ENCODE measurements at places on chromosomes 13 and 19.

GRCh38 chr13:71871176-71871754 is 4.3 kb upstream of the DACH1 start:
- no peak for DNase-seq

GRCh38 chr13:80339563-80339911 is 1.4 kb downstream of the SPRY2 start:
- DNase-seq: no peak

- no peak for DNase-seq
Measured at GRCh38 chr13:65959305-65959704, 1270.8 kb downstream of the PCDH9 start.

DNA sequence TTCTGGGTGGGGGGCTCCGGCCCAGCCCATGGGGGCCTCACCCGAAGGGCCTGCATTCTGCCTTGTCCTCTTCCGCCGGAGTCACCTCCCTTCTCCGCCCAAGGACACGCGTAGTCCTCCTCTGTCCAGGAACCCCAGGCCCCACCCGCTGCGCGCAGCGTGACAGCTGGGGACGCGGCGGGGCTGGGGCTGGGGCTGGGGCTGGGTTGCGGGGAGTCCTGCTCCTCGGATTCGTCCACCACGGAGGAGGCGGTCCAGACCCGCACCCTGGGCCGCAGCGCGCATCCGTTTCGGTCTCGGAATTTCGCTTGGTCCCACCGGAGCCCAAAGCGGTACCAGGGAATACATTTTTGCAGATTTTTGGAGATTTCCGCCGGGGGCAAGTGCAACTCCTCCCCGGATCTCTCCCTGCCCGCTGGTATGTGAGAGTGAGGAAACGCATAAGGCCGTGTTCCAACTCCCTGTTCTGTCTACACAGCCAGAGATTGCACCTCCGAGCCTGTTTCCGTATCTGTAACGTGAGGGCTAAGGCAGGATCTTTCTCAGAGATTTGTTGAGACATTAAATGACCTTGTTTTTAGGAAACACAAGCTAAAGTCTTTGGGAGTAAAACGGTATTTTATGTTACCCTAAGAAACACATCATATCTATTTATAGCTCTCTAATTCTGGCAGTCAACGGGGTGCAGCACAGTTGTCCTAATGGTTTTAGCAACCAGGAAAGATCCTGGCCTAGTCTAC is at the start of gene COX7A1:
TSS of gene COX7A1 (minus strand) at position 96 of the 740 bp plus-strand sequence. CDS start at position 56, 40 bp downstream.
- DNase-seq: no peak

- DNase-seq: no peak
Measured at GRCh38 chr13:50586414-50587083, 256.9 kb downstream of the DLEU7 start.

GRCh38 chr13:68023838-68024581 is 793.9 kb upstream of the PCDH9 start:
- DNase-seq: no peak

DNA sequence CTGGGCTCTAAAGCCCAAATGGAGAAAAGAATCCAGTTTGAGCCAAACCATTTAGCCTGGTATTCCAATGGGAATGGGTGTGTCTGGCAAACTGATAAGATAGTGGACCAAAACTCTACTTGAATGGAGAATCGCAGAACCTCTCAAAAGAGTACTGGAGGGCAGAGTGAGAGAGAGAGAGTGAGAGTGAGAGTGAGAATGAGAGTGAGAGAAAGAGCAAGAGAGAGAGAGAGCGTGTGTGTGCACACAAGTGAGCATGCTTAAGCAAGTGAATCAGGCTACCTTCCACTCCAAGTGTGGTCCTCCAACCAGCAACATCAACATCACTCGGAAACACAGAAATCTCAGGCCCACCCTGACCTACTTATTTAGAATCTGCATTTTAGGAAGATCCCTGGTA is 58.8 kb downstream of the UQCRFS1 start:
- no peak for DNase-seq

DNA sequence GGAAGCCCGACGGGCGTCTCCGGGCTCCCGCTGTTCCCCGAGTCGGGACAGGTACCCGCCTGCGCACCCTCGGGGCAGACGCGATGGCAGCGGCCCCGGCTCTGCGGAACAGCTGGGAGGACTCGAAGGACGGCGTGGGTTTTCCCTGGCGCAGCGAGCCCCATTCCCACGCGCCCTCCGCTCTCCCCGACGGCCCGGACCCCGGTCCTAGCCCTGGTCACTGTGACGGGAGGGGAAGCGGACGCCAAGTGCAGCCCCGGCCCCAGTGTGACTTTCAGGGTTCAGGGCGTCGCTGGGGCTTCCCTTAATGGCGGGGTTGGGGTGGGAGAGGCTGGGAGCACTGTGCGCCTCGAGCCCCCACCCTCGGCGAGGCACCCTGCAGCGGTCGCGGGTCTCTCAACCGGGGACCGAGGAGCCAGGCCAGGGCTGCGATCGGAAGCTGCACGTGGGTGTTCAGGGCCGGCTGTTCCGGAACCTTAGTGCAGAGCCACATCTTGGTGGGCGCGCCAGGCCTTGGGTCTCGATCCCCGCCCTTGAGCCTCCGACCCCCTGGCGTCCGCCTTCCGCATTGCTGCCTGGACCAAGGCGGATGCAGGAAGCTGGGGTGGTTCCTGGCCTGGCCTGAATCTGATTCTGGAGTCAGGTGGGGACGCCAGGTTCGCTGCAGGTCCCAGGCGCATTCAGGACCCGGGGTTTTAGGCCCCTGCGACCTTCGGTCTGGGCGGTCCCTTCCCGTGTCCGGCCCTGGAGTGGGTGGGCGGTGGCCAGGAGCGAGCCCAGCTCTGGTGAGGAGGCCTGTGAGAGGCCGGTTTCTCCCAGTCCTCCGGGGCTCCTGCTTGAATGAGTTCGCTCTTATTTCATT is 3.5 kb downstream of the LGALS7B start:
- peak; percentile 61 for DNase-seq

DNA sequence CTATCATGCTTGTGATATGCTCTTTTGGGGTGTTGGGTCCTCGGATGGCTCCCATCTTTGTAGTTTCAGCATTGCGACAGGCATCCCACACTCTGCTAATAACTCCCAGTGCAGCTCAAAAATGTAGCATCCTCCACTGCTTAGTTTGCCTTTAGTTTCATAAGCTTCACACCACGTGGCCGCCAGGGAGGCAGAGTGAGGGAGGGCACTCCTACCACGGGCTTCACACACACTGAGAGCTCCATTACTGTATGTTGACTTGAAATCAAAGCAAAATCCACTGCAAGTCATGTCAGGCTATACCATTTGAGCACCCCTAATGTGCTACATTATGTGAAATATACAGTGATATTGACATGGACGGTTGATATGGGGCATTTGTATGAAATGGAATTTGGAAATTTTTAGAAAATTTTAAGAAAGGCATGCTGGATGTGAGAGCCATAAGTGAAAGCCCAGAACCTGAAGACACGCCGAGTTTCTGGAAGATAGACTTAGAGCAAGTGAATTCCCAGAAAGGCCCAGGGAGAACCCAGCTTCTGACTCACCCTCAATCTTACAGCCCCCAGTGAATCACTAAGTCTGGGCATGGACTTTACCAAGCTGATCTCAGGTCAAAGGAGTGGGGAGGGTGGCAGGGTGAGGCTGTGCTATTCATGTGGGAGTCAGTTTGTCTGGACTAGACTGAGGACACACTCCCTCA is 94.1 kb downstream of the HSPH1 start:
- DNase-seq: no peak

- no peak for DNase-seq
Measured at GRCh38 chr13:97352815-97353214, 81.2 kb upstream of the RAP2A start.

- no peak for DNase-seq
Measured at GRCh38 chr13:111973605-111974340, 93.2 kb upstream of the SOX1 start.

DNA sequence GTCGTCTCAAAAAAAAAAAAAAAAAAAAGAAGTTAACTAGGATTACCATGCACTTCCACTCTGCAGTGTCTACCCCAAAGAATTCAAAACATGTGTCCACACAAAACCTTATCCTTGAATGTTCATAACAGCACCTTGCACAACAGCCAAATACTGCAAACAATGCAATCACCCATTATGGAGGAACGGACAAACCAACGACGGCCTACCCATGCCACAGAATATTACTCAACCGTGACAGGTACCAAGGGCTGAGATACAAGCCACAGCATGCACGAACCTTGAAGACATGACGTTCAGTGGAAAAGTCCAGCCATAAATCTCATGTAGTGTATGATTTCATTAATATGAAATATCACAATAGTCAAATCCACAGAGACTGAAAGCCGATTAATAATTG is 3.0 kb upstream of the SHISA7 start:
- no peak for DNase-seq

GRCh38 chr19:55481794-55482155 is 3.2 kb upstream of the NAT14 start:
- no peak for DNase-seq

DNA sequence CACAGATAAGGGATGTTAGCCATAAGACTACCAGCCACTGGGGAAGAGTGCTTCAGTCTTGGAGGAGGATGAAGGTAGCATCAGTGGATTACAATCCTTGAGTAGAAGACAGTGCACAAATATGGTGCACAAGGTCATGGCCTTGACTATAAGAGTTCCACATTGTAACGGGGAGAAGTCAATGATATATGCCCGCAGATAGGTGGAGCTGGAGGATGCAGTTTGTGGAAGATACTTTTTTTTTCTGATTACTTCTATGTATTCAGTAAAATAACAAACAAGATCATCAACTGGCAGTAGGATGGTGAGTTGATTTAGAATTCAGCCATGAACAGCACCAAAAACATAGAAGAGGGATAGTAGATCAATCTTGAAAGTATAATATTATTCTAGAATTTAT is 926.8 kb upstream of the MIR17HG start:
- DNase-seq: no peak

DNA sequence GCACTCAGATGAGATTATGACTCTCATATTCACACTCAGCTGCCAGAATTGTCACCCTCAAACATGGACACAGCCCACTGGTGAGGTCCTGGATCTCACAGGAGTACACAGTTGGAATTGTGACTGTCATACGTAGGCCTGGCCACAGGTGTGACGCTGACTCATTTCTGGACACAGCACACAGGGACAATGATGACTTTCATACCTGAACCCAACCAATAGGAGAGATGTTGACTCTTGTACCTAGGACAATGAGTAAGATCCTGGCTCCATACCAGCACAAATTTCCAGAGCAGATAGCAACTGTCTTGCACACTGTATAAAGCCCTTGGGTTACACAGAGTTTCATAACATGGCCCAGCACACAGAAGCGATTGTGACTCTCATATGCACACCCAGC is 46.4 kb downstream of the ZNF85 start:
- DNase-seq: no peak

DNA sequence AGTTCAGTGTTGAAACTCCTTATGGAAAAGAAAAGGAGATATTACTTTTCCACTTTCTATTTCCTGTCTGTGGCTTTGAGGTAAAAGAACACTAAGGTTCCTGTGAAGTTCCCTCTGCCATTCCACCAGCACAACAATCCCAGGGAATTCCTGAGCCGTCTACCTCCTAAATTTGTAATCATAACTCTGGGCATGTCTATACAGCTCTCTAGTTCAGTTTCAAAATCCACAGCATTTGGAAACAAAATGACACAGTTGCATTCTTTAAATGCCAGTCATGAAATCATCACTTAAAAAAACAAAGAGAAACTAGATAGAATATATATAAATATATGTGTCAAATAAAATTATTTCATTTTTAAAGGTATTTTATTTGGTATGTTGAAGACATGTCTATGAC is 9.0 kb upstream of the THSD1 start:
- DNase-seq: no peak

GRCh38 chr19:21835810-21836444 is at the start of gene ZNF43:
Gene ZNF43 (minus strand): TSS chr19:21836182. CDS start chr19:21836038, 144 bp downstream.
- DNase-seq: peak; percentile 87

DNA sequence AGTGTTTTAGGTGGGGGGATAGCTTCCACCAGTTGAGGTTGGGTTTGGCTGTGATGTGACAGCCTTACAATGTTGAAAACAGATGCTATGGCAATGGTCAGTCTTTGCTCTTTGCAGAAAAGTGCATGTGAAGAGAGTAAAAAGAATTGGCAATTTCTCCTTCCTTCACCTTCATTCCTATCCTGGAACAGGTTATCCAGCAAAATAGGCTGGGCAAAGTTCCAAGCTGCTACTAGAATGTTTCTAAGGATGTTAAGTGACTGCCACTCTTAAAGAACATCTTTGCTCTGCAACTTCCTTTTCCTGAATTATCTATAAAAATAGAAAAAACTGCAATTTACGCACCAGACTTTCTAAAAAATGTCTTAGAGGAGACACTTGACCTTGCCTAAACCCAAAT is 50.1 kb upstream of the MYCBP2 start:
- DNase-seq: no peak

DNA sequence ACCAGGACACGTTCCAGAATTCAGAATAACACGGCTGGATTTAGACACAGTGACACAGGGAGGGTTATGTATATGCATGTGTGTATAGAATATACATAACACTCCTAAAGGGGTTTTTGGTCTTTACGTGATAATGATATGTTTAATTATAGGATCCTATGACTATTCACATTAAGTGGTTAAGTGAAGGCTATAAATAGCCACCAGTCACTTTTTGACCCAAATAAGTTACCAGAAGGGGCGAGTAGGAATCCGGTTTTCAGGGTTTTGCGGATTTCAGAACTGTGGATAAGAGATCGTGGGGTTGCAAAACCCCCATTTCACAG is 6.9 kb downstream of the ANGPTL6 start:
- no peak for DNase-seq

- no peak for DNase-seq
Measured at GRCh38 chr13:113410472-113411201, 42.7 kb downstream of the ADPRHL1 start.

- no peak for DNase-seq
Measured at GRCh38 chr13:38767506-38768265, 80.8 kb downstream of the FREM2 start.

DNA sequence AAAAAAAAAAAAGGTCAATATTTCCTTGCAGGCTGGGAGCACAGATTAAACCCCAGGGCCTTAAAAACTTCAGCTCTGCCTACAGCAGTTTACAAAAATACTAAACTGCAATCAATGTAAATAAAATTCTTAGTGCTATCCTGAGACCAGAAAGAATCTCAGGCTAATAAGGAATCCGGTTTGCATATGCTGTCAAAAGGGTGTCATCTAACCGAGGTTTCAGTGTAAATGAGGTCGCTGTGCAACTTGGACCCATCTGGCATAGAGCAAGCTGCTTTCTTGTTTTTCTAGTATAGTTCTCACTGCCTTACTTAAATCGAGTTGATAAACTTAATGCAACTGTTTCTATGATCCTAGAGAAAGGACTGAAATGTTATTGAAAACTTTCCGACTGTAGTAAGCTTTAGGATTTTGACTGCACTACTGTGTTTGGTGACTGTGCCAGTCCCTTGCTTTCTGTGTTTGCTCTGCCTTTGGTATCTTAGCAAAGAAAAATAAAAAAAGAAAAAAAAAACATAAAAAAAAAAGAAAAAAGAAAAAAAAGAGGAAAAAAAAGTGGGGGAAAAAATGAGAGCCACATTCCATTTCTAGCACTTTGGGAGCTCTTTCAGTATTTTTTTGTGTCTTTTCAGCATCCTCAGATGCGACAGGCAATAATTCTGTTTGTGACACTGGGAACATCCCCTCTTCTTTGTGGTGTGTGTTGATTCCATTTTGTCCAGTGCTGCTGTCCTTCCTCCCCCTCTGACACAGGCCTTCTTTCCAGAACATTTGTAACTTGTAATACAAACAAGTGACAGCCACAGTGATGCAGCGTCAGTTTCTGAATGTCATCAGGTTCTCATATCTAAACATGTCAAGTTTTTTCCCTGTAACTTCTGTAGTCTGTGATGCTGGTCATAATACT is 340.5 kb downstream of the ZNF536 start:
- no peak for DNase-seq

- DNase-seq: no peak
Measured at GRCh38 chr13:104571161-104571892, 1505.1 kb upstream of the SLC10A2 start.

- DNase-seq: no peak
Measured at GRCh38 chr19:1355568-1356507, 27.9 kb upstream of the NDUFS7 start.
